ENCODE measurements at places on chromosomes 5 and 9.
A peak's percentile ranks its signal among the peaks of the same experiment; 100 is the strongest.

DNA sequence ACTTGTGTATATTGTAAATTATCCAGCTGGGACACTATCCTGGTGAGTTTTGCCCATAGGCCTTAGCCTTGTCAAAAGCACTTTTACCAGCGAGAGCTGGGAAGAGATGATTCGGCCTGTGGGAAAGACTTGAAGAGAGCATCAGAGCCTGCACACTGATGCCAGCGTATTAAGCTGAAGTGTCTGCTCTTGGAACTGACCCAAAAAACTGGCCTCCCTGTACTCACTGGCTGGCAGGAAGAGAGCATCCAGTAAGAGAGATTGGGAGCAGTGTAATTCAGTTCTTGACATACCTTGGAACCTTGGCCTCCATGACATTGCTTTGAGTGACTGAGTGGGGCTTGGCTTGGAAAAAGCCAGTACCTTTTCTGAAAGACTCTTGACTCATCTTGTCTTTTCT lies 73.7 kb downstream of the ZNF462 start:
- no peak for DNase-seq

DNA sequence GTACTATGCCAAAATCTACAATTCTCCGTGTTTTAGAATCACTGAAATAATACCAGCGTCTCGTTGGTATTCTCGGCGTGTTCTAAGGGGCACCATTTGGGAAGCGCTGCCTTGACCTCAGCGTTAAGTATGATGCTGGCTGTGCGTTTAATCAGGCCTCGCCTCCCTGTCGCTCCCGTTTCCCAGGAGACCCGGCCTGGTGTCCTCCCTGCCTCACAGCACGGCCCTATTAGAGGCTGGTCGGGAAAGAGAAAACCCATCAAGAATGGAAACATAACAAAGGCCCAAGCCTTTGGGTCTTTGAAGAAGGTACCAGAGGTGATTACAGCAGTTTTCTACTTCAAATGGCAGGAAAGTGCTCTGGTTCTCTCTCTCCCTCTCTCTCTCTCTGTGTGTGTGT lies 30.0 kb downstream of the GFPT2 start:
- DNase-seq: no peak

DNA sequence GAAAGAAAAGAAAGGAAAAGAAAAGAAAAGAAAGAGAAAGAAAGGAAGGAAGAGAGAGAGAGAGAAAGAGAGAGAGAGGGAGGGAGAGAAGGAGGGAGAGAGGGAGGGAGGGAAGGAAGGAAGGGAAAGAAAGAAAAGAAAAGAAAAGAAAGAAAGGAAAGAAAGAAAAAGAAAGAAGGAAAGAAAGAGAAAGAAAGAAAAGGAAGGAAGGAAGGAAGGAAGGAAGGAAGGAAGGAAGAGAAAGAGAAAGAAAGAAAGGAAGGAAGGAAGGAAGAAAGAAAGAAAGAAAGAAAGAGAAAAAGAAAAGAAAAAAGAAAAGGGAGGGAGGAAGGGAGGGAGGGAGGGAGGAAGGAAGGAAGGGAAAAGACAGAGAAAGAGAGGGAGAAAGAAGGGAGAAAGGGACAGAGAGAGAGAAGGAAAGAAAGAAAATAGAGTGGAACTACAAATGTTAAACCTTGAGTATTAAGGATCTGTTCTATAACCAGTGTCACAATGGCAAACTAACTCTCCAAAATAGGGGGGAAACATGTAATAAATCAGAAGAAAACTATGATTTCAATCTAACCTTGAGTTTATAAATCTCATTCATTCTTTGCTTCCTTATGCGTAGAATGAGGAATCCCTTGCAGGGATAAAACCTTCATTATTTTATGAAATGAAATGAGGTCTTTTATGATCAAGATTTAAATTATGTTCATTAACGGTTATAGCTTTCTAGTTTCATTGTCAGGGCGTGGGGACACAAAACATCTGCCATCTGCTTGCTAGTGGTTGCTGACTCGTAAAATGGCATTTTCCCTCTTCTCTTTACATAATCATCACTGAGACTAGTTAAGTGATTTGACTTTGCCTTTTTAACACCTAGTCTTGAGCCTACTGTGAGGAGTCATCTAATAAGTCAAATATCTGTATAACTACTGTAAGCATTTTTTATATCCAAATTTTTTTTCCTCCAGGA lies 40.7 kb upstream of the RAD23B start:
- DNase-seq: no peak

- no peak for DNase-seq
Observed at GRCh38 chr5:173247041-173247440, 12.0 kb upstream of the NKX2-5 start.

DNA sequence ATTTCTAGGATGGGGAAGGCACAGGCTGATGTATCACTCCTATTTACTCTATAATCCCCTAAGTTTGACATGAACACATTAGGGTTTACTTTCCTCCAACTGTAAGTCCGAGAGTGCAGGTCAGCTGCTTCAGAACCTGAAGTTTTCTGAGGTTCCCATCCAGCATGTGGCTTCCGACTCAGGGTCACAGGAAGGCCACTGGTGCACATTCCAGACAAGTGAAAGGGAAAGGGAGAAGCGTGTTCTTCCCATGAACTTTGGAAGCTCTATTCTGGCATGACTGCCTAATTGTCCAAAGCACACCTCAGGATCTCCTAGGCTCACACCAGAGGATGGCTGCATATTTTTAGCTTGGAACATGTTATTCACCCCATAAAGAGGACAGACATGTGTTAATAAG lies 602.6 kb downstream of the SEMA5A start:
- no peak for DNase-seq

DNA sequence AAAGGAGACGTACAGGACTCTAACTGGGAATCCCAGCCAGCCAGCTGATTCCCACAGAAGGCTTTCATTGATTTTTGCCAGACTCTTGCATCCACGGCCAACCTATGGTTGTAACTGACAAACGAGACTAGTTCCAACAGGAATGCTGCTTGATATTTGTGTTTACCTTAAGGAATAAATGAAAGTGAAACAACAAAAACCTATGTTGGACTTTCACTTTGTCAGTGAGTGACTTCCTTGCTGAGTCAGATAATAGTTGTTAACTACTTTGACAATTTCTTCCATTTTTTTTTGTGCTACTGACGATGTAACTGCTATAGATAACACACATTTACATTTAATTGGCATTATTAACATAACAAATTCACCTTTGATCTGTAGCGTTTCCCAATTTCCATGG lies 63.4 kb upstream of the LRRTM2 start:
- peak; percentile 34 for DNase-seq

GRCh38 chr5:14659821-14660607 lies 4.5 kb upstream of the OTULIN start:
- no peak for DNase-seq

- DNase-seq: no peak
Observed at GRCh38 chr5:77171141-77171910, 39.2 kb upstream of the PDE8B start.

DNA sequence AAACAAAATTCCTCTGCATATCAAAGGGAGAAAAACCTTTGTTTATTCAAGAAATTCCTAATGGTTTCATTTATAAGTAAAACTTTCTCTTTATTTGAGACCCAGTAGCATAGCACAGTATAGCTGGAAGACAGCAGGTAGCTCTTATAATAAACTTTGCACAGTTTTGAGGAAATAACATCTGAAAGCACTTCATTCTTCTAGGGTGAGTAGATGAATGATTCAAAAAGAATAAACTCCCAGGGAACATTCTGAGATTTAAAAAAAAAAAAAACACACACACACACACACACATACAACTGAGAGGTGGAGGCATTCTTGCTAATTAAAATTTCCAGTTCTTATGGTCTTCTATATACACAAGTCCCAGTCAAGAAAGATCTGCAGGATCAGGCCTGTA lies 197.3 kb downstream of the BNC2 start:
- DNase-seq: no peak

DNA sequence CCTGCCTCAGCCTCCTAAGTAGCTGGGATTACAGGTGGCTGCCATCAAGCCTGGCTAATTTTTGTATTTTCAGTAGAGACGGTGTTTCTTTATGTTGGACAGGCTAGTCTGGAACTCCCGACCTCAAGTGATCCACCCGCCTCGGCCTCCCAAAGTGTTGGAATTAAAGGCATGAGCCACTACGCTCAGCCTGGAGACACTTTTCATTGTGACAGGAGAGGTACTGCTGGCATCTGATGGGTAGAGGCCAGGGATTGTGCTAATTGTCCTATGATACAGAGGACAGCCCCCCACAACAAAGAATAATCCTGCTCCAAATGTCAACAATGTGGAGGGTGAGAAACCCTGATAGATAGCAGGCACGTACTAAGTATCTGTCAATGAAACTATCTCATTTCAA lies 91.3 kb upstream of the SLC25A48 start:
- DNase-seq: no peak

DNA sequence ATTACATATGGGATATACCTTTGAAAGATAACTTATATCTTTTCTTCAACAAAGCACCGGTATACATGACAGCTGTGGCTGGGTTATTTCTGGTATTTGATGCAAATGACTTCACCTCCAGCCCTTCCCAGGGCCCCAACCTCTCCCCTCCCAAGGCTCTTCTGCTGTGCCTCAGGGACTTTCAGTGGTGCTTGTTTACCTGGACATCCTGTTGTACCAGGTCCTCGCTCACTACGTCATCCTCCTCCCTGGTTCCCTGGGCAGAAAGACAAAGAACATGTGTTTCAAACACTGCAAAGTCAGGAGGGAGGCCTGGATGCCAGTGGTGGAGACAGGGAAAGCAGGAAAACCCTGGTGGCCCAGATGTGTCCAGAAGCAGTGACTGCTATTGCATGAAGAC lies 23.4 kb downstream of the ANXA6 start:
- no peak for DNase-seq

DNA sequence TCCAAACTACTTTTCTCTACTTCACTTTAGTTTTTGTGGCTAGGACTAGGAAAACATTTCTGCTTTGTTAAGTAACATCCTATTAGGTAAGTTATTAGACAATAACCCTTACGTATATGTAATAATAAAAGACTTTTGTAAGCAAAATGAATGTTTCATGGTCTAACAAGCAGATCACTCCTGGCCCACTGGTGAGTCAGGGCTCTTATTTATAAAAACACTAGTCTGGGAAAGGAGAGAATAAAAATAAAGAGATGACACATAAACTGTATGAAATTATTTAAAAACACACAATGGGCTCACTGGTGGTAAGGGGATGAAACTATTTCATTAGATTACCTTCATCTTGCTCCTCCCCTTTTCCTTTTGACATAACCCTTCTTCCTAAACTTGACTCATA lies 2212.2 kb upstream of the ACO1 start:
- no peak for DNase-seq

DNA sequence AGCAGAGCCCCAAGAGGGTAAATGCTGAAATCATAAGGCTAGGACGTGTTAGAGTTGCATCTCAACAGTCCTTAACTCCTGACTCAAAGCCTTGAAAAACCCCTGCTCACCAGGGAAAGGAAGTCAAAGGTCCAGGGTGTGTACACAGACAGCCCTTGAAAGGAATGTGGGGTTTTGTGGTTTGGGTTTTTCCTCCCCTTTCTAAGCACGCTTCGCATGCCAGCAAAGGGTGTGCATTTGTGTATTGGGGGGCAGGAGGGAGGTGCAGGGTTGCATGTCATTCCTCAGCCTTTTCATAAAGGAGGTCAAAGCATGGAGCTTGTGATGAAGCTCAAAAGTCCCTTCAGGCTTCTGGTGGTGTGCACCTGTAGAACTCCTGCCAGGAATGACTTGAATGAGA lies 17.3 kb upstream of the XPA start:
- no peak for DNase-seq

- no peak for DNase-seq
Observed at GRCh38 chr9:106981396-106982287, 118.7 kb downstream of the ZNF462 start.

All from bone marrow (tissue), 2 donors.